GM12892 (cell line): ENCODE measurements at places on chromosomes 2 and 18.

GRCh38 chr2:71576541-71576940 lies 123.2 kb downstream of the DYSF start:
- no peak for DNase-seq

DNA sequence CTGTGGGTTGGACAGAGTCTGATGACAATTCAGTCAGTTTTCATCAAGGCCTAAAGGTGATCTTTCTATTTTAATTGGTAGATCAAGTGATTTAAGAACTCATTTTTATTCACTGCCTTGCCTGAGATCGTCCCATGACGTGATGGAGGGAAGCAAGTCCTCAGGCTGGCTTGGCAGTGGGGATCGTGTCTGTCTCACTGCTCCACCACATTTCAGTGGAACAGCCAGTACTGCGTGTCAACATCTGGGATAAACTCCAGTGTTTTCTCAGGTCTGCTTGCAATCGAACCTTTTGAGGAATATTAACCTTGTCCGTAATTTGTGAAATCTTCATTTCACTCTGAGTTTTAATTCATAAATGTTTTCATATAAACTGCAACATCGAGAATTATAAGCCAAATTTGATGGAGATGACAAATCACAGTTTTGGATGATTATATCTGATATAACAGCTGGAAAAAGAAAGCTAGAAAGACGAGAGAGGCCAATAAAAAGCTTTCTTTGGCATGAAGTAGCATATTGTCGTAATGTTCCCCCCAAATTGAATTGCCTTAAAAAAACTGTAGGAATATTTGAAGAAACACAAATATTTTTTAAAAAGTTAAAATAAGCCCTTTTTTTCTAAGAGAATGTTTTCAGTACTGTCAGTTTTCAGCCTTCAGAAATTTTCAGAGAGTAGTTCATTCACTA lies 414.7 kb upstream of the SPRED2 start:
- no peak for DNase-seq

GRCh38 chr2:230129343-230129742 lies 60.6 kb upstream of the SLC16A14 start:
- DNase-seq: no peak

DNA sequence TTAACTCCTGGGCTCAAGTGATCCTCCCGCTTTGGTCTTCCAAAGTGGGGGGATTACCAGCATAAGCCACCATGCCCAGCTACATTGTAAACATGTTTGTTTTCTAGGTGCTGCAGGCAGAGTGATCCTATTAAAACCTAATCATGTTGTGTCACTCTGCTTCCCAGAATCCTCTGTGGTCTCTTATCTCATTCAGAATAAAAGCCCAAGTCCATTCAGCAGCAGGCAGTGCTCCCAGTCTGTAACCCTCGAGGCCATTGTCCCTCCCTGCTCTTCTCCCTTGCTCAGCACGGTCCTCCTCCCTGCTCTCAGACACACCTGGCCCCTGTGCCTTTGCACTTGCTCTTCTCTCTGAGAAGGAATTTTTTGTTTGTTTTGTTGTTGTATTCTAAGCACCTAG lies 11.1 kb upstream of the CABYR start:
- DNase-seq: no peak

DNA sequence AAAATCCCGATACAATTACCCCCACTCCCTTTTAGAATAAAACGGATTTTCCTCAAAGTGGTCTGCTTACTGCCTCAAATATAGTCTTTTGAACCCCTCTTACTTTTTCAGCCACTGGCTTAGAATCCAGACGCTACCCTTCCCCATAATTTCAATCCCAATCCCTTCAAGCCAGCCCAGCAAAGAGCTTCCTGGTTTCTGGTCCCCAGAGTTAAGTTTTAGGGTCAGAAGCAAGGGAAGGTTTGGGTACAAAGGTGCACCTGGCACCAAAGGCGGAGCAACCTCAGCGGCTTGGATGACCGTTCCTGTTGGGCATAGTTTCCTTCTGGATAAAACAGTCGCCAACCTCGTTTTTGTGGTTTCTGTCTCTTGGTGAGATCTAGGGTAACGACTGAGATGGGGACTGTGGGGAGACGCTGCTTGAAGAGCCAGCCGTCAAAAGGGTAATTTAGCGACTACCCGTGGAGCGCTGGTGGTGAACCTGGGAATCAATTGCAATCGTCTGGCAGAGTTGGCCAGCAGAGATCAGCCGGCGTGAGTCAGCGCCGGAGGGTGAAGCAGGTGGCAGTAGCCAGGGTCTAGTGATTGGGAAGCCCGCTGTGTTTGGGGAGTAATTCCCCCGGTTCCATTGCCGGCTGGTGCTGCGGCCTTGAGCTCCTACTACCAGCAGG lies 1.6 kb downstream of the FEV start:
- no peak for DNase-seq
